ENCODE measurements at places on chromosomes 16 and 17. TPM values are rescaled to one million over a fixed set of nuclear protein-coding genes. Genes with fewer than 3 reads are reported as not detected.

RILP gene
- 44.5 TPM for total RNA-seq

MMP25 gene
- total RNA-seq = 2.3 TPM

GRCh38 chr16:84825896-84826557 lies 6.2 kb downstream of the CRISPLD2 start:
- DNase-seq = no peak

DNA sequence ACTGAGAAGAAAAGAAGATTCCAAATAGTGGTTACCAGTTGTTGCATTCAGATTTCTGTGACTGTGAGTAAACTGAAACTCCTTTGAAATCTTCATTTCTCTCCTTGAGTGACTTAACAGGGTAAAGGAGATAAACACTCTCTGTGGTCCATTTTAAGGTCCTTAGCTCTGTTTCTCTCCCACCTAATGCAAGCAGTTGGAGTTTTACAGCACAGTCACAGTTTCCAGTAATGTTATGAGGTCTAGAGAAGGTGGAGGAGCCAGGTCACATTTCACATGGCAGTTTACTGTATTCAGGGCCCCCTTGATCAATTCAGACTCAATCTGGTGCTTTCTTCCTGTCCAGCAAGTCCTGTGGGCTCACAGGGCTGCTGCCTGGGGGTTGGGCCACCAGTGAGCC lies 32.2 kb upstream of the SLC12A3 start:
- no peak for DNase-seq

DNA sequence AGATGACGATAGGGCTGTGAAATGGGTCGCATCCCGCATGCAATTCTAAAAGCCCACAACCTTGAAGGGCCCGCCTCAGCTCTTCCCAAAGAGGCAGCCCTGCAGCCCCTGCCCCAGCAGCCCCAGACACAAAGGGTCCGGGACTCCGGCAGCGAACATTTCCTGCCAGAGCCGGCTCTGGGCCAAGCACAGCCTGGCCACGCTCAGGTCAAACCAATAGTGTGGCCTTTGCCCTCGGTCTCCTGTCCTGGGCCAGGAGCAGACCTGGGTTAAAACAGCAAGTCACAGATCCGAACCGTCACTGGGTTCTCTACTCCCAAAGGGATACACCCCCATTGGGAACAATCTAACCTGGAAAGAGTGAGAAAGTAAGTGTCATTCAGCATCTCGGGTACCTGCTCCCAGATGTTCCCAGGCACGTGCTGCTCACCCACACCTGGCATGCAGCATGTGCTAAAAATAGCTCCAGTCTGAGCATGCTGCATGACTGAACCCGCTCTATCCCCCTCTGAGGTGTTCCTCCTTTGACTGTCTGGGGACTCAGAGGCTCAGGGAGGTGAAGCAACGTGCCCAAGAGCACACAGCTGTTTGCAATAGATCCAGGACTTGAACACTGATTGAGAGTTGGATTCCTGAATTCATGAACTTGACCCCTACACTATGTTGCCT lies 22.2 kb upstream of the ATP2A3 start:
- no peak for DNase-seq

All from left cardiac atrium (tissue), 4 donors.